GOT3 (cell line): ENCODE measurements at places on chromosomes 6 and 20.

GRCh38 chr20:22232923-22233322, 351.4 kb downstream of the FOXA2 start:
- DNase-seq: no peak

GRCh38 chr6:2763876-2764540, 1.2 kb upstream of the WRNIP1 start:
- DNase-seq: no peak

DNA sequence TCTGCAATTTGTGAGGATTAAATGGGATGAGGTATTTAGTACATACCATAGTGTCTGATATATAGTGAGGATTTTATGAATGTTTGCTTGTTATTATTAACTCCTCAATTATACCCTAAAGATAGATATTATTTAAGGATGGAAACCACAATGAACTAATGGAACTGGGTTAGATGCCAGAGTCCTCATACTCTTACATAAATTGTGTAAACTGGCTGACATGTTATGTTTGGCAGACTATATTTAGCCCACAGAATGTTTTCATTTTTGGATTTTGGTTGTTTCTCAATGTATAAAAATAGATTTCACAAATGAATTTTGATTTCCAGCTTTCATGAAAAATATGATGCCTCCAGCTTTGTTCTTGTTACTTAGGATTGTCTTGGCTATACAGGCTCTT, 37.6 kb downstream of the HTR1B start:
- no peak for DNase-seq

GRCh38 chr6:134173366-134173725, 120.9 kb upstream of the SLC2A12 start:
- no peak for DNase-seq

GRCh38 chr6:27161603-27161945, 85.9 kb upstream of the PRSS16 start:
- DNase-seq: no peak

DNA sequence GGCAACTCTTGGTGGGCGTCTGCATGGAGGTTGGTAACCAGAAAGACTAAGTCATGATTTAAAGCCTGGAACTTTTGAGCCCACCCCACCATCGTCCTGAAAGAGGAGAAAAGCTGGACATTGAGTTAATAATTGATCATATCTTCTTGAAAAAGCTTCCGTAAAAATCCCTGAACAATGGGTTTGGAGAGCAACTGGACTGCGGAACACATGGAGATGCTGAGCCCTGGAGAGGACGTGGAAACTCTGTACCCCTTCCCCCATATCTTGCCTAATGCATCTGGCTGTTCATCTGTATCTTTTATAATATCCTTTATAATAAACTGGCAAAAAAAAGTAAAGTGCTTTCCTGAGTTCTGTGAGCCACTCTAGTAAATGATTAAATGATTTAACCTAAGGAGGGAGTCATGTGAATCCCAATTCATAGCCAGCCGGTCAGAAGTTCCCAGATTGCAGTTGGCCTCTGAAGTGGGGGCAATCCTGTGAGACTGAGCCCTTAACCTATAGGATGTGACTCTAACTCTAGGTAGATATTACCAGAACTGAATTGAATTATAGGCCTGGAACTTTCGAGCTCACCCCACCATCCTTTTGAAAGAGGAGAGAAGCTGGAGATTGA, 26.5 kb upstream of the LGSN start:
- no peak for DNase-seq

DNA sequence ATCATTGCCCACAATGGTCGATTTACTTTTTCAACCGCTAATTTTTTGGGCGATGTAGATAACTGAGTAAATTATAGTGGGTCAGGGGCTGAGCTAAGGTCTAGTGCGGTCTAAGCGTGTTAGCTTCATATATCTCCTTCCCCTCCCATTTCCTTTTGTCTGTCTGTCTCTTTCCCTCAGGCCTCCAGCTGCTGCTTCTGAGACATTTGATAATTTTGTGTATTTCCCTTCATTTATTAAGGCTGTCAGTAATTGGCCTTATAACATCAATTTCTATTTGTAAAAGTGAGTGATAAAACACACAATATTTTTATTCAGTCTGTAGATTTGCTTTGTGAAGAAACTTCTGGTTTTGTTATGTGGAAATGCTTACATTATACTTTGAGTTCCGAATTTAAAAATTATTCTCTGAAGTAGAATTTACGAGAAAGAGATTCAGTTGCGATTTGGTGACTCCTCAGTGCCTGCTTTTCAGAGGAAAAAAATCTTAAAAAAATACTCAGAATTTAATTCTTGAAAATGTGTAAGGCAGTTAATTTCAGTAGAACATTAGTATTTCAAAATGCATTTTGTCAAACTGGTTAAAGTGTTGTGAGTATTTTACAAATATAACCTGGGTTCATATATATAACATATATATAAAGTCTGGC, 1.4 kb downstream of the TMEM170B start:
- DNase-seq: no peak

GRCh38 chr20:8971669-8972316, 97.1 kb upstream of the PLCB4 start:
- DNase-seq: no peak

GRCh38 chr6:26454631-26455030, 3.1 kb upstream of the BTN2A1 start:
- DNase-seq: no peak

- DNase-seq: no peak
Measured at GRCh38 chr6:128712898-128713297, 170.0 kb upstream of the LAMA2 start.

DNA sequence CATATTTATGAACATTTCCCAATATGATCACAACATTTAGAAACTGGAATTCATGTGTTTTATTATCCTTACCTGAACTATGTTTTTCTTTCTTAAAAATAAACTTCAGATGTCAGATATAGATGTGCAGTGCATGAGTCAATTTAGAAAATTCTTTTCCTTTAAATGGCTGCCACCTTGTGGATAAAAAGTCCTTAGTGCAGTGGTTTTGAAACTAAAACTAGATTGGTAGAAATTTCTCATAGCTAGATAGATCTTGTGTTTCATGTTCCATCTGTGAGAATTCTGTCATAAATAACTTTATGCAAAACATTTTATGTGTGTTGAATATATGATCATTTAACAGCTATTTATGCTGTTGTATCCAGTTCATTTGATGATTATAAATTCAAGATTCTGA, 134.9 kb downstream of the KLHL32 start:
- DNase-seq: no peak

GRCh38 chr6:156687789-156688619, 89.2 kb upstream of the ARID1B start:
- DNase-seq: no peak

- no peak for DNase-seq
Measured at GRCh38 chr20:37381621-37382471, 35.9 kb downstream of the SRC start.

DNA sequence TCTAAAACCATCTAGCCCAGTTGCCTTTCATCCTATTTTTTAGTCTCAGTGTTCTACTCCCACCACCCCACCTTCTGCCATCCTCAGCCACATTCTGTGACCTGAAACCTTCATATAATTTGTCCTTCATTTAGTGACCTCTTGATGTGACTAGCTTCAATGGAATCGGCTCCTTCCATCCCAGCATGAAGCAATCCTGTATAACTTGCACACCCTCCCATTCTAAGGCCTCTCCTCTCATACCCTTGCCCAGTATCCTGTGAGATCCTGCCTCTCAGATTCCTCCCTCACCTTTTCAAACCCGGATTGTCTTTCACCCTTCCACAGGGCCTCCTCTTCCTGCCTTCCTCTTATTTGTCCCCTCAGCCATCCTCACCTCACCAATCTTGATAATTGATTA, 3.1 kb downstream of the ZNF76 start:
- DNase-seq: no peak

DNA sequence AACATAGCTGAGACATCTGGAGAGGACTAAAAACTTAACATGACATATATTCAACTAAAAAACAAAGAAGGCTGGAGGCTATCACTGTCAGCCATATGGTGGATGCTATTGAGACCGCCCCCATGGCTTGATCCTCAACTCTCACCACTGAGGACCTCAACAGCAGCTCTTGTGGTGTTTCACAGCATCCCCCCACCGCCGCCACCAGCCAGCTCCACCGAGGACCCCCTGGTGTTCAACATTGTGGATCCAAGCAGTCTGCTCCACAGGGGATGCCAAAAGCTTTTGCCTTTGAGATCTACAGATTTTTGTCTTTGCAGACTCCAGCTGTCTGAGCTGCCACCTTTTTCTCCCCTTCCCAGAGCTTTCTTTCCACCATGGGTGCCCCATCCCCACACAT, 64.6 kb downstream of the NUS1 start:
- DNase-seq: no peak

- no peak for DNase-seq
Measured at GRCh38 chr6:49430187-49430586, 32.9 kb downstream of the MMUT start.

GRCh38 chr6:154653385-154653784, 79.8 kb upstream of the SCAF8 start:
- no peak for DNase-seq

DNA sequence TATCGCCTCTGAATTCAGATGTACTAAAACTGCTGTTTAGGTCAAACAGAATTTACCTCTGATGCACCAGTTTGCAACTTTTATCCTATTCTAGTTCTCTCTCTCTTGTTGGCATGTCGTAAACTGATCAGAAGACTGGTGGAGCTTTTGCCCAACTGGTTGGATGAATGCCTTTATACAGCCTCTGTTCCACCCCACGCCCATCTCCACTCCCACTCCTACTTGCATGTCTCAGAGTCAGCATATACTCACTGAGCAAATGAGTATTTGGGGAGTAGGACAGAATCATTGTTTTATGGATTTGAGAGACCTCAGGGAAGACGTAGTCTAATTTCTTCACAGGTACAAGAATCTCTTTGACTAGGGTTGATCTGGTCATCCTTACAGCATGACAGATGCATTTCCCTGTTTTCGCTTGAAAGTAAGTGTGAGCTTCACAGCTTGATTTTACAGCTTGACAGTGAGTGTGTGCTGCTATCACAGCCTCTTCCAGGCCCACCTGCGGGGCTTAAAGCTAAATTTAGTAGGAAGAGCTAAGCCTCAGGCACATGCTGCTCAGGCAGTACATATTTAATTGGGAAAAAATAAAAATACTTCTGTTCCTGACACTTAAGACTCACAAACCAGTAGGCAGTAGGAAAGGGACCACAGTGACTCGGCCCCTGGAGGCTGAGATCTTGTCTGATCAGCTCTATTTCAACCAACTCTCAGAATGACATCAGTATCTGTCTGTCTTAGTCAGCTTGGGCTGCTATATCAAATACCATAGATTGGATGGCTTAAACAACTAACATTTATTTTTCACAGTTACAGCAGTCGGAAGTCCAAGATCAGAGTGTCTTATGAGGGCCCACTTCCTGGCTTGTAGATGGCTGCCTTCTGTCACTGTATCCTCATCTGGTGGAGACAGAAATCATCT, 30.4 kb downstream of the TRMT6 start:
- DNase-seq: no peak

GRCh38 chr6:125957845-125958244, 1.3 kb downstream of the HINT3 start:
- DNase-seq: no peak

DNA sequence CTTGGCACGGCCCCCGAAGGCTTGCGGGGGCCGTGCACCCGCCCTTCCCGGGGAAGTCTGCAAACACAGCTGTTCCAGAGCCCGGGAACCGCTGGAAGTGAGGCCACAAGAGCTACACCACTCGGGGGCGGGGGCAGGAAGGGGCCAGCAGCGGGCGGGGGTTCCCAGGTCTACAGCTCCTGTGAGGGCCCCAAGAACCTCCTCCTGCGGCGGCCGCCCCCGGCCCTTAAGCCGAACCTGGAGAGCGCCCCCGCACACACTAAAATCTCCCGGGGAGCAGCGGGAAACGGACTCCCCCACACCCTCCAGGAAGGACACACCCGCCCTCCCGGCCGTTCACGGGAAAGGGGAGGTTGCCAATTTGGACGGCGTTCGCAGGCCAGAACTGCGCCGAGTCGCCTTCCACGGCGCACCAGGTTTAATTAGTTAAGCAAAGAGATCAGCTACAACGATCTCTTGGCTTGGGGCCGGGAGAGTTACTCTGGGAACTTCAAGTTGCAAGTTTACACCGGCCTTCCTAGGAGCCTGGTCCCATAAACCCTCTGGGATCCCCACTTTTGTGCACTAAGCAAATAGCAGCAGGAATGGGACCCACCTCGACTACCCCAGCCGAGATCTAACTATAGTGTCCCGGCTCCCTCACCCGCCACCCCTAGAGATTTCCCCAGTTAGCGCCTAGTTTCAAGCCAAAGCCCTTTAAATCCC, 1.7 kb downstream of the JAG1 start:
- no peak for DNase-seq

GRCh38 chr6:69729870-69730449, 66.8 kb downstream of the LMBRD1 start:
- no peak for DNase-seq

DNA sequence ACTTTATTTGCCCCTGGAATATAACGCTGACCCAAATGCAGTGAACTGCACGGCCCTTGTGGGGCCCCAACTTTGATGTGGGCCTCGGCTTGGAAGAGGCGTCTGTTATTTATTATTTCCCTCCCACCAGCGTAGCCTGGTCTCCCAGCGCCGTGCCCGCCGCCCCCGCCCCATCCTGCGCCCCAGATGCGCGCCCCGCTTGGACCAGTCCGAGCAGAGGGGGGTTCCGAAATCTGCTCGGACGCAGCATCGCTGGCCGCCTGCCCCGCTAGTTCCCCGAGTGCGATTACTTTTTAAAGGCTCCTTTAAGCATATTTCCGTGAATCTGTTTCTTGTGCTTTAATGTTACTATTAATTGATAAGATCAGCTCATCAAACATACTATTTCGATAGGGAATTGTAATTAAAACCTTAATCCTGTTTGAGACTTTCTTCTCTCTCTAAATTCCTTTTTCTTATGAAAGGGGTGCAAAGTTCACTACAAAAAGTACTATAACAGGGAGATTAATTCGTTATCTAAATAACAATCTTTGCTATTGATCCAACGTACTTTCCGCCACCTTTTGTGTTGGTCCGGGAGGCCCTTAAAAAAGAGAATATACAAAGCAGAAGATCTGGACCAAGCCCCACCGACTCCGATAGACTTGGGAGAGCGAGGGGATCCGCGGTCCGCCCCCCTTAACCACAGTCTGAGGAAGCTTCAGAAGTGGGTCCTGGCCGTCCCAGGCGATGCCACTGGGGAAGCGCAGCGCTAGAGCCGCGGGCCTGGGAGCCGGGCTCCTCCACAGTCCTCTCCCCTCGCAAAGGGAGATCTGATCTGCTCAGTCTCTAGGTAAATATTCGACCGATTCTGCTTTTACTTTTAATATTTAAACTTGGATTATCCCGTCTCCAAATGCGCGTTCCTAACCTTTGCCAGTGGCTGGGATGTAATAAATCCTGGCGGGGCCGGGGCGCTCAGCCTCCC, 10.2 kb downstream of the POU3F2 start:
- DNase-seq: no peak

GRCh38 chr6:13292774-13293173, 35.6 kb downstream of the TBC1D7 start:
- no peak for DNase-seq

GRCh38 chr20:37839955-37840354, 63.0 kb upstream of the VSTM2L start:
- DNase-seq: no peak
